ENCODE measurements at places on chromosomes 13 and 19.

- DNase-seq, result no peak
Observed at GRCh38 chr19:6099599-6099998, 10.7 kb downstream of the RFX2 start.

- no peak for DNase-seq
Observed at GRCh38 chr19:38663957-38664502, 16.6 kb downstream of the ACTN4 start.

DNA sequence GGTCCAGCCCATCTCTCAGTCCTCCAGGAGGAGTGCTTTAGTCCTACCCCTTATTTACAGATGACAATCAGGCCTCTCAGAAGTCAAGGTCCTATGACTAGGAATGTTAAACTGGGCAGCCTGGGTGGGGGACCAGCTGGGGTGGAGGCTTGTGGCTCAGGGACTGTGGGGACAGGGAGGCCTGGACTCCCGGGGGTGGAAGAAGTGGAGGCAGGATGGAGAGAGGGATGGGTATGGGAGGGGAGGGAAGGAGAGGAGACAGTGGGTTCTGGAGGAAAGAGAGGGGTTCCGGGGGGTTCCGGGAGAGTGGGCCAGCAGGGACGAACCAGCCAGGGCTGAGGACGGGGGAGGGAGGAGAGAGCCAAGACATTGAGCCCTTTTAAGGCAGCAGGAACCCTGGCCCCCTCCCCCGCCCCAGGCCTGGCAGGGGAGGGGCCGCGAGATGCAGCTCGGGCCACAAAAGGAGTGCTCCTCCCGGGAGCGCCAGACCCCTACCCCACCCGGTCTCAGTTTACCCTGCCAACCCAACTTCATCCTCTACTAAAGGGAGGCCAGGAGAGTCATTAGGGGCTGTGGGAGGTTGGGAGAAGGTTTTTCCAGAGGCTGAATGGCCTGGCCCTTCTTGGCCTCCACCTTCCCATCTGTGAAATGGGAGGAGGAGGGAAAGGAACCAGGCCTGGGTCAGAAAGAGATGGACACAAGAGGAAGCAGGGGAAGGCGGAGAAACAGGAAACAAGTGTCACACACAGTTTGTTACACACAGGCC, 1.7 kb downstream of the DMPK start:
- peak; percentile 53 for DNase-seq

DNA sequence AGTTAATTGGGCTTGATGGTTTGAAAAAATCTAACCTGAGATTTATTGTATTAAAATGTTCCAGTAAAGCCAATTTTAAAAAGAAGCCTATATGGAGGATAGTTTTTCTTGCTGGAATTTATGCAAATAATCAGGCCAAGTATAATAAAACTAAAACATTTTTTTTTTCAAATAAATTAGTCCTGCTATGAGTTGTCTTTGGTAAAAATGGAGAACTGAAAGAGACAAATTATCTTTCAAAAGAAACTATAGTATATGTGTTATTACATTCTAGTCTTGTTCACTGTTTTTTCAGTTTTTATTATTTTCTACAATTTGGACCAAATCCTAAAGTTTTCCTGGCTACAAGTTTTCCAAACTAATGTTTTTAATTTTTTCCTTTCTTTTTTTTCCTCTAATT, 468.9 kb downstream of the UQCRFS1 start:
- no peak for DNase-seq
